ENCODE measurements at places on chromosomes 3 and 15. TPM values are rescaled to one million over a fixed set of nuclear protein-coding genes. Genes with fewer than 3 reads are reported as not detected.

Gene WDR5B
- 12.3 TPM for total RNA-seq

Gene ADGRG7
- not detected for total RNA-seq

Gene HRG
- not detected for total RNA-seq

Gene CIB2
- 1.2 TPM for total RNA-seq

Gene RBP2
- not detected for total RNA-seq

Gene SV2B
- total RNA-seq: 0.05 TPM

All from naive thymus-derived CD8-positive, alpha-beta T cell (primary cell).